Renal cortical epithelial cell (primary cell): ENCODE measurements at places on chromosomes 12 and 14.

DNA sequence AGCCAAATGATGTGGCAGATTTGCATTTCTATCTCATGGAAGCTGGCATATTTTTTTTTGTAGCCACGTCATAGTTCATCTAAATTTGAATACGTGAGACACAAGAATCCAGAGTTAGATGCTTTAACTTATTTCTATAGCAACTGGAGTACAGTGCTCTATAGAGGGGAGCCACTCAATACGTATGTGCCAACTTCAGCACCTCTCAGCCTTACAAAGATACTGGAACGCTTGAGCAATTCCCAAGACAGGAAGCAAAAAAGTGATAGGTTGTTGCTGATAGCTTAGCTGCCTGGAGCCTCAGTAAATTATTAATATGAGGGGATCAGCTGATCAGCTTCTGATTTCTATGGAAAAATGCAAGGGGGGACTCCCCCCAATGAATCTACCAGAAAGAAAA, 24.1 kb upstream of the PELI2 start:
- DNase-seq: peak; percentile 32

DNA sequence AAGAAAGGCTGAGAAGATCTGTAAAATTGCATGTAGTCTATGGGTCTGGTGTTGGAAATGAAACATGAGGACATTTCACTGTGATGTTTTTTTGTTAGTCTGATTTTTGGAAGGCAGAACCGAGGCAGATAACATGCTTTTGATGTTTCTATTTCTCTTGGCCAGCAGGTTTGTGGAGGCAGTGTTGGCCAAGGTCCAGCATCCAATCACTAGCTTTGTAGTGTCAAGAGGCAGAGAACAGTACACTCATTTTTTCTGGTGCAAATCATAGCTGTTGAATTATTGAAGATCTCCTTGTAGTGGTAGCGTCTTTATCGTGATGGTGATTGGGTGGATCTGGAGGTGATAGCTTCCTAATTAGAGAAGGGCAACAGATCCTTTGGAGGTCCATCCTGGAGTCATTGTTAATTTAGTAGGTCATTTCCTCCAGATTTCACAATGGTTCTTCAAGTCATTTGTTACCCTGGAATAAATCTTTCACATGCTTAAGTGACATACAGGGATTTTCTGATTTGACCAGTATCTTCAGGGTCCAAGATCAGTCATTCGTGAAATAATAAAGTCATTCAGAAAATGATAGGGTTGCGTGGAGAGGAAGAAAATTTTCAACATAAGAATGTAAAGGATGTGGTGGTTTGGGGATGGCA, 252.4 kb upstream of the CPNE8 start:
- DNase-seq: no peak

DNA sequence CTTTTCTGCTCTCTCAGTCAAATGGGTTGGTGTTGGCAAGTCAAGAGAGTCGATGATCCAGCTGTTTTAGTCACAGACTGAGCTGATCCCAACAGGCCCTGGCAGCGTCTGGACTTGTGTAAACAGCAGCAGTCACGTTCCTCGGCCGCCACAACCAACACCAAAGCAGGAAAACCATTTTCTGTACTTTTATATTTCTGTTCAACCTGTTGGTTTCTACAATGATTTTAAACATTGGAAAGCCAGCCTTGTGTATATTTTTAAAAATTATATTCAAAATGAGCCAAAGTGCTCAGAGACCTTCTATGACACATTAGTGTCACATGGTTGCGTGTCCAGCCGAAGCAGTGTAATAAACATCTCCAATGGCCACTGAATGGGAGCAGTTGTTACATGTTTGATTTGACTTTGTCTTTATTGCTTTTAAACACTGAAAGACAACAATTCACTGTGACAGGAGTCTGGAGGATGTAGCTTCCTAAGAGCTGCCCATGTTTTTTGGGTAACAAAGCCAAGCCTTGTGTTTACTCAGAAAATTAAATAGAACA, 5.9 kb upstream of the SIVA1 start:
- no peak for DNase-seq

- no peak for DNase-seq
Observed at GRCh38 chr12:39364196-39364595, 78.7 kb downstream of the KIF21A start.

- DNase-seq: no peak
Observed at GRCh38 chr12:121520586-121521086, 60.2 kb downstream of the KDM2B start.

DNA sequence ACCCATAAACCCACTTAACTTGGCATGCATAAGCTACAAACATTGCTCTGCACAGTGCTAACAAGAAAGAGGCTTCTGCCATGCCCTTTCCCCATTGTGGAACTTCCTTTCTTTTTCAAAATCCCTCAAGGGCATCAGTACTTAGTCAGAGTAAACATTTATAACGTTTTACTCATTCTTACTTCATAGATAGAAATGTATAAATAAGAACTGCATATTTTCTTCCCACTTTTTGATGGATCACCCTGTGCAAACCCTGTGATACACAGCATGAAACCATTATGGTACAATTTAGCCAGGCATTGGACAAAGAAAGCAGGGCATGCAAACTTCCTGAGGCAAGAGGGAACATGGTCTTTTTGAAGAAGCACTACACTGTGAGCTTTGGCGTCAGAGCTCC, 113.8 kb upstream of the FOXG1 start:
- peak; percentile 29 for DNase-seq

DNA sequence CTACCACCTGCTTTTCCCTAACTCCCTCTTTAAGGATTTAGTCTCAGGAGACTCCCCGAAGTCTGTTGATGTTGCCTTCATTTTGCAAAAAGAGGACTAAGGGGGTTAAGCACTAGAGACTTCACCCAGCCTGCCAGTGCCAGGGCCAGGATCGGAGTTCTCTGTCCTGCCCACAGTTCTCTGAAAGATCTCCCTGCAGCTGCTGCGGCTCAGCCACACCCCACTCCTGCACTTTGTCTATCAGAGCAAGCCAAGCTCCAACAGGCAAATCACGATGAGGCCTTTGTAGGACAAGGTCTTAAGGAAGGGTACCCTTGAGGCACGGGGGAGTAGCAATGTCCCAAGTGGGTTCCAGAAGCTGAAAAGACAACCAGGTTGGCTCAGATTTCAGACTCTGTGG, 148.8 kb upstream of the EGLN3 start:
- no peak for DNase-seq

- no peak for DNase-seq
Observed at GRCh38 chr14:100313464-100314230, 7.4 kb upstream of the SLC25A29 start.

GRCh38 chr12:39990122-39991101, 115.5 kb downstream of the SLC2A13 start:
- DNase-seq: no peak

GRCh38 chr14:32564596-32564995, 235.5 kb downstream of the AKAP6 start:
- DNase-seq: peak; percentile 33

DNA sequence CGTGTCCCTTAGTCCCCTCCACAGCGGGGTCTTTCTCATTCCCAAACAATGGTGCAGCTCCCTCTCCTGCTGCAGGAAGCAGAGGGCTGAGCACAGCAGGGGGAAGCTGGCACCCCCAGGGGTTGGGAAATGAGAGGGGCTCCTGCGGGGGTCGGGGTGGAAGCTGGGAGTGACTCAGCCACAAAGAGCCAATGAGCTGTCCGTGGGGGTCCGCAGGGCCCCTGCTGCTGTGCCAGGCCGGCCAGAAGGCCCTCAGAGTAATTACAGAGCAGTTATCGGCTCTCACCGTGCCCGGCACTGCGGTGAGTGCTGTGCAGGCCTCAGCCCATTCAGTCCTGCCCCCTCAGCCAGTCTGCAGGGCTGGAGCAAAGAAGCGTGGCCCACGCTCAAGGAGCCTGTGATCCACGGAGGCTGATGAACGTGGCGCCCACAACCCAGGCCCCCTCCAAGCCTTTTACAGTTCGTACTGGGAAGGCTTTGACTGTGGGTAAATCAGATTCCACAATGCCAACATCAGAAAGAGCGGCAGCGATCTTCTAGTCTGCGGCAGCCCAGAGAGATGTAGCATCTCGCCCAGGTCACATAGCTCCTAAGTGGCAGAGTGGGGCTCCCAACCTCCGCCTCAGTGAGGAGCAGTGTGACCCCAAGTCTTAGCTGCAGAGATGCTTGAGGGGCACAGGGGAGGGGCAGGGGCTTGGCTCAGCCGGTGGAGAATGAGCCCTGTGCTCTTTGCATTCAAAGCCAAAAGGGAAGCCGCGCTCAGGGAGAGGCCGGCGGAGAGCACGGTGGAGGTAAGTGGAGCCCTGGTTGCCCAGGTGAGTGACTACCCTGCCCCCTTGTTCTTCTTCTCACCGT, 43.4 kb downstream of the SLC6A12 start:
- DNase-seq: no peak

GRCh38 chr14:88163731-88164255, 158.9 kb downstream of the GPR65 start:
- DNase-seq: no peak

GRCh38 chr14:36605506-36605857, 23.1 kb upstream of the NKX2-8 start:
- DNase-seq: peak; percentile 25

DNA sequence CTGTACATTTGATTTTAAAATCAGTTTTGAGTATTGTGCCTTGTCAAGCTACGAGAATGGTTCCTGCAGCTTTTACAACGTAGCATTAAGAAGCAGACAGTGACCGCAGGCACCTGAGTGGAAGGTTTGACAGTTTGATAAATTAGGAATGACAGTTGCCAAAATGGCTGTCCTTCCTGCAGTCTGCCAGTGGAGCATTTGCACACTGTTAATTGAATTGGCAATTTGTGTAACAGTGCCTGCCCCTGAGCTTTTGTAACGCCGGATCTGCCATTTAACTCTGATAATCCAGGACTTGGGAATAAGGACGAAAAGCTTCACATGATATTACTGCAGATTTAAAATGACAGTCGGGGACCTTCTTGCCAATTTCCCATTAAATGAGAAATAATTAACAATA, 385.3 kb downstream of the NPAS3 start:
- DNase-seq: no peak

- DNase-seq: no peak
Observed at GRCh38 chr12:115210533-115211252, 526.7 kb upstream of the TBX3 start.

DNA sequence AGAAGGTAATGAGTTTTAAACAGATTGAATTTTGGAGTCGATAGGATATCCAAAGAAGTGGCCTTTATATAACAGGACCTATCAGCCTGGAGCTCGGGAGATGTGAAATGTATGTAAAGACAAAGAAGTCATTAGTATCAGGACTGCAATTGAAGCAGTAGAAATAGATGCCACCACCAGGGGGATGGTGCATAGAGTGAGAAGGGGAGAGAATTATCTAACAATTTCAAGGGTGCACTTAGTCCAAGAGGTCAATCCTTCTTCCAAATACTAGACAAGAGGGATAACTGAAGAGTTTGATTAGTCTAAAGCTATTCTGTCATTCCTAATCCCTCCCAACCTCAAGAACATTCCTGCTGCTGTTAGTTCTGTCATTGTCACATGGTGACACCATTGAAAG, 127.8 kb downstream of the CFAP54 start:
- DNase-seq: no peak

DNA sequence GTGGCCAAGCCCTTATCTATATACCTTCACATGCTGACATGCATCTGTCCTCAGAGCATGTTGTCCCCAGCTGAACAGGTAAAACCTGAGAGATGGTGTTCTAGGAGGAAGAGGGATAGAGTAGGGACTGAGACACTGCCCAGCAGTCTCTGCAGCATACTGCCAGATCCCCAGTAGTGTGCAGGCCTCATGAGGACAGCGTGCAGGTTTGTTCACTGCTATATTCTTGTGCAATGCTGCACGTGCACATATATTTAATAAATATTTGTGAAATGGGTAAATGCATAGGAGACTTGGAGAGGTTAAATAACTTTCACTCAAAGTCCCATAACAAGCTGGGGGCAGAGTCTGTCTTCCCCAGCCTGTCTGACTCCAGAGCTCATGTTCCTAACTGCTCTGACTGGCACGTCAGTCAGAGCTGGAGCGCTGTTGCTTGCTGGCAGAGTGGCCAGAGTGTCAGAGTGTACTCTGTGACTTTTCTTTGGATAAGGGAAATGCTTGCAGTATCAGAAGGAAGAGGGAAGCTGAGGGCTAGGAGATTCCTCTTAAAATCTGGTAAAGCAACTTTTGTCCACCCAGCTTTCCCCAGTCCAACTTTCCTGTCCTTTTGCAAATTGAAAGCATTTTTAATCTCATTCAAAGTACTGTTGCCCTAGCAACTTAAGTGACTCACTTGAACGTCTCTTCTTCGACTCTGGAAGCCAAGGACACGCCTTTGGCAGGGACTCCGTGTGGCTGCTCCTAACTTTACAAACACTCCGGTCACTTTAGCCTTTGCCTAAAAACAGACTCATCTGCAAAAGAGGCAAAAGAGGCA, 14.9 kb upstream of the POLR3B start:
- DNase-seq: peak; percentile 66

DNA sequence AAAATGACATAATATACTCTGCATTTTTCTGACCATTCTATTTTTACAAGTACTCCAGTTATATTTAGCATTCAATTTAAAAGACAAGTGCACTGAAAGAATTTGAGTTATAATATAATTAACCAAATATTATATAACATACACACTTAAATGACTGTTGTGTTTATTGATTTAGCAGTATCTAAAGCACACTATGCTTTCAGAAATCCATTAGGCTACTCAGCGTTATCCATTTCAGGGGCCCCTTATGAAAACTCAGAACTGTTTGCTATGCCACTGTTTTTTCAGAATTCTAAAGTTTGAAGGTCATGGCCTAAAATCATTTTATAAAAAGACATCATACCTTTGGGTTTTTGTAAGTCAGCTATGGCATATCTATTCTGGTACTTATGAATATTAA, 57.1 kb downstream of the HECTD4 start:
- no peak for DNase-seq

- DNase-seq: peak; percentile 98
Observed at GRCh38 chr12:46430340-46430948, 57.9 kb upstream of the SLC38A2 start.

DNA sequence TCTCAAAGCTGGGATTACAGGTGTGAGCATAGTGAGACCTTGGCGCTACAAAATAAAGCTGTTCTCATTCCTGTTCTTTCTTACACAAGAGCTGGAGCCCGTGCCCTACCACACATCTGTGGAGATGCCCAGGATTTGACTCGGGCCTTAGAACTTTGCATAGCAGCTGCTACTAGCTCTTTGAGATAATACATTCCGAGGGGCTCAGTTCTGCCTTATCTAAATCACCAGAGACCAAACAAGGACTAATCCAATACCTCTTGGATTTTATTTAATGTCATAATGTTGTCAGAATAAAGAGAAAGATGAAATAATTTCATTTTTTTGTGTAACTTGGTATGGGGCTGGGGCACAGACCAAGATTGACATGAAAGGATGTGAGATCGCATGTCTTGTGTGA, 7.6 kb downstream of the PNP start:
- DNase-seq: no peak

DNA sequence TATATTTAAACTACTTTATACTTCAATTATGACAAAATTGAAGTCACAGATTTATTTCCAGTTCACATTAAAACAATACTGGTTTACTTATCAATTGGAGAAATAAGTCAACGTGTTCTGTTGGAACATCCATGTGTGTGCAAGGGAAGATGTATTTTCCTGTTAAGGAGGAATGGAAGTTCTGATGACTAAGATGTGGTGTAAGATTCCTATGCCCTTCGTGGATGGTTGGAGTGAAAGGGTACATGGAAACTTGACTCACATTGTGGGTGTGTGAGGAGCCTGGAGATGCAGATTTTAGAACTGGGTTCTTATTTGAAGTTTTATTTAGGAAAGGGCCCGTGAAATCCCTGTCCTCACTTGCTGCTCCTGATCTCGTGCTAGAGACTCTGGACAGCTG, 95.3 kb downstream of the CATSPERB start:
- peak; percentile 63 for DNase-seq

GRCh38 chr12:34205401-34205800, 183.1 kb downstream of the ALG10 start:
- DNase-seq: no peak
